ENCODE measurements at places on chromosomes 6 and 20.

DNA sequence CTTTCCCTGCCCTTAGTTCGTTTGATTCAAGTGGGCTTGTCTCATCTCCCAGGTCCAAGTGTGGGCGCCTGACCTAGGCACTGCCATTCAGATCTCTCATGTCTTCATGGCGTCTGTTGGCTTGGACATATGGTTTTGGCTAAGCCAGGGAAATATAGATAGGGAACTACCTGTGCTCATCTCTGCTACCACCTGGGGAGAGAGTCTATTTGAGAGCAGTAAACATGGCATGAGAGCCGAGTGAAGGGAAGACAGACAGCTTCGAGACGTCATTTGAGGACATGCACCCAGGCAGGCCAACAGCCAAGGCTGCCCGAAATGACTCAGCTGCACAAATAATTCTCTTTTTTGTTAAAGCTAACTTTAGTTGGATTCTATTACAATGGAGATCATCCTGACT is 370.7 kb upstream of the AGPAT4 start:
- DNase-seq, result no peak

DNA sequence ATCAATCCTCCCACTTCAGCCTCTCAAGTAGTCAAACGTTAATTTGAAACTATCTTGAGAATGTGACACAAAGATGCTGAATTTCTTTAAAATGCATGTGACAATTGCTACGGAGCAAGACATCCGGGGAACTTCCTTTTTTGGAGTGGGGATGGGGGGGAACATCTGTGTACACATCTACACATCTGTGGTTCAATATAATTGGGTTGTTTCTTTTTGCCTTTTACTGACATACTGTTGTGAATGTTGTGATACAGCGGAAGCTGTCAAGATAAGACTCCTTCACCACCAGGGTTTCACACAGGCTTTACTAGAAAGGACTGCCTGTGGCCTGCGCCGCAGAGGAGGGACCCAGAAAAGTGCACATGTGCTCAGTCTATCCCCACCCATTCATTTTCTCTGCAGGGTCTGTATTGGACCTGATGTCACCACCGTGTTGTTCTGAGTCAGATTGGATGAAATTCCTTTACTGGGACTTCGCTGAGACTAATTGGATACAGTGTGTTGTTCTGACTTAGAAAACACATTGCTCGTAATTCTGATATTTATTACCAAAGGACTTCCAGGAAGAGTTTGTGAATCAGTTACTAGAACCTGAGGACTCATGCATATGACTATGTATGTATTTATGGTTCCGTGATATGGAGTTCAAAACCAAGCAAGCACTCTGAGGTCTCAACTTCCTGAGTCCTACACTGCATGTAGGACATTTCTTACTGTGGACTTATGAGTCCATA is 98.7 kb upstream of the SGK1 start:
- DNase-seq, result no peak

GRCh38 chr6:35214869-35215664 is 1.3 kb downstream of the SCUBE3 start:
- DNase-seq, result no peak

DNA sequence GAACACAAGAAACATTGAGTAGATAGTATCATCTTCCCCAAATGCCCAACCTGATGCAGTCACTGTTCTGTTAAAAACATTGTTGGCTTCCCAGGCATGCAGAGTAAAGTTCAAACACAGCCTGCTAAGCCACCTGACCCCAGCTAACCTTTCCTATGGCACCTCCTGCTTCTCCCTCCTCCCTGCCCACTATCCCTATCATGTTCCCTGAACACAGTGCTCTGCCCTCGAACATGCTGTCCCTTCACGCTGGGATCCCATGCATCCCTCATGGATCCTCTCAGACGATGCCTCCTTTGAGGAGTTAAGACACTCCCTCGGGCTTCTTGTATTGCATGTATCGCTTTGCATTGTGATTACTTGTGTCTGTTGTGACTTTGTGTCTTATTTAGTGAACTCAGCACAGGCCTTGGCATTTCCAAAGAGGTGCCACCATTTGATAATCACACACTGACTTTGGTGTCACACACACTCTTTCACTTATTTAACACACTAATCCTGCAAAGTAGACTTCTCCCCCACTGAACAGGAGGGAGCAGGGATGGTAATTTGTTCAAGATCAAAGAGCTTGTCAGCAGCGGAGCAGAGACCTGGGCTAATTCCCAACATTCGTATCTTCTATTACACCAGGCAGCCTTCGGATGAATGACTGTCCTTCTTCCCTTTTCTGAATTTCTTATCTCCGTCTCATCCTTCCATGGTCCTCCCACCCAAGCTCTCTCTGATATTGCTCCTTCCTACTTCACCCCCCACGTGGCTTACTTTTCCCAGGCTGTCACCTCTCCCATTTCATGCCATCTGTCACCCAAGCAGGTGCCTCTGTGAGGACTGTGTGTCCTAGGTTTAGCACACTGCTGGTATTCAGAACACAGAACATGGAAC is 28.3 kb upstream of the SMIM29 start:
- DNase-seq, result no peak

GRCh38 chr6:116562614-116563013 is 8.7 kb upstream of the RWDD1 start:
- DNase-seq, result no peak

- DNase-seq, result no peak
Observed at GRCh38 chr6:17297271-17298080, 16.3 kb downstream of the RBM24 start.

Measured in activated gamma-delta T cell treated with anti-CD3 and anti-CD28 coated beads, Interleukin-2, amount 50 U/mL, for 16 hours (primary cell).